Stimulated activated CD8-positive, alpha-beta memory T cell treated with anti-CD3 and anti-CD28 coated beads, Interleukin-7, amount 100 ng/mL, for 1 hour (primary cell): ENCODE measurements at places on chromosomes 3 and 15.

GRCh38 chr3:48077815-48078214 lies 61.6 kb upstream of the MAP4 start:
- no peak for DNase-seq

GRCh38 chr15:87671289-87671688 lies 585.2 kb downstream of the NTRK3 start:
- DNase-seq = no peak

DNA sequence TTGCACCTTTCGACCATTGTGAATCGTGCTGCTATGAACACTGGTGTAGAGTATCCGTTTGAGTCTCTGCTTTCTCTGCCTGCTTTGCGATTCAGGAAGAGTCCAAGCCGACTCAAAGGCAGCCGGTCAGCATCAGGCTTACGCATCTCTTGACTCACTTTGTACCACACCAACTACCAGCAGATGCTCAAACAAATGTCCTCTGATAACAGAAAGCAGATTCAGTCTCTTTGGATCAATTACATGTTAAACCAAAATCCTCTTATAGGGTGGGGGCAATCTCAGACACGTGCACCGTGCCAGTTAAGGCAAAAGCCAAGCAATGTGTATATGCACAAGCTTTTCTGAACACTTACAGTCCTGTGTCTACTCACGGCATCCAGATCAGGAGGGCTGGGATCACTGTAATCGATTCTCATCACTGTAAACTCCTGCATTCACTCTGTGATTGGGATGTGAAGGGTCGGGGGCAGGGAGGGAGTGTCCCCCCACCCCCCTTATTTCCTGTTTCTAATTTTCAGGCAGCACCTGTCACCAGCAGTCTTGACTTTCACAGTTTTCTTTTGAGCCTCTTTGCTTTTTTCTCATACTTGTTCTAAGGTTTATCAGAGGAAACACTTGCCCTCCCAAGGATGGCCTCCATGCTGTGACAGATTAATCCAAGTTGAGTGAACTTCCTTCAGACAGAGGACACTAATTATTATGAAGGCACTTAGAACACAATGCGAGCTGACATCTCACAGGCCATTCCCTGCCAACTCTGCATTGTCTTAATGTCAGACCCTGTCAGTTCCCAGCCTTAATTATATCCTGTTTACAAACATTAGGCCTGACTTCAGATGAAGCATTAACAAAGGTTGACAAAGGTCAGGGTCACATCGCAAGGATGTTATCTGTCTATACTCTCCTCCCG lies 153.5 kb downstream of the MECOM start:
- DNase-seq = no peak

DNA sequence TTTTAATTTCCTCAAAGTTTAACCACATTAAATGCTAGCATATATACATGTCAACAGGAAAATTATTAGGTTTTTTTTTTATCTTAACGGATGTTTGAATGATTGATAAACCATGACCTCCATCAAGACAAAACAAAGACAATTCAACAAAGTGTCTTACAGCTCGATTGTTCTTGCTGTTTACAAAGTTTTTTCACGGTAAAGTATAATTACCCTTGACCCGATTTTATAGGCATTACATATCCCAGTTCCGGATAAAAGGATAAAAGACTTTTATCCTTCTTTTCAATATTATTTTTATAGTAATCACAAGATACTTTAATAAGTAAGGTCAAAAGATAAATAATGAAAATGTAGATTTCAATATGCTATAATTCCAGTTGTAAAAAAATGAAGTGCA lies 96.9 kb downstream of the RORA start:
- DNase-seq = no peak

GRCh38 chr3:34106379-34106778 lies 307.9 kb downstream of the PDCD6IP start:
- DNase-seq = no peak

DNA sequence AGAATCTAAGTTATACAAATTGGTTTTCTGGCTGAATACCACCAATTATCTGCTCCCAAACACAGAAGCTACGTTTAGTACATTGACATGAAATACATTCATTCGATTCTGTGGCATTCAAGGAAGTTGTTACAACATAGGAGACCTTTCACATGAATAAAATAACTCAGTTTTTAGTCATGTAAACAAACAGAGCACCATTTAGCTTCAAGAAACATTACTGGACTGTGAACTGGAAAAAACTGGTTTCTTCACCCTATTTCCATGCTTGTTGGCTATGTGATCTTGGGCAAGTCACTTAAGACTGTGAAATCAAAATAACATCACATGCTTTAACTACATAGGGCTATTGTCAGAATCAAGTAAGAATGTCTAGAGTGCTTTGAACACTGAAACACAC lies 46.2 kb downstream of the NRG4 start:
- no peak for DNase-seq
